Omental fat pad (tissue), 4 donors: ENCODE measurements at places on chromosomes 16 and 17.

GRCh38 chr17:78110363-78111015 lies 18.1 kb downstream of the TMC6 start:
- no peak for DNase-seq

- DNase-seq: no peak
These were observed 66.2 kb downstream of the TNFRSF13B start for GRCh38 chr17:16905593-16906191.

DNA sequence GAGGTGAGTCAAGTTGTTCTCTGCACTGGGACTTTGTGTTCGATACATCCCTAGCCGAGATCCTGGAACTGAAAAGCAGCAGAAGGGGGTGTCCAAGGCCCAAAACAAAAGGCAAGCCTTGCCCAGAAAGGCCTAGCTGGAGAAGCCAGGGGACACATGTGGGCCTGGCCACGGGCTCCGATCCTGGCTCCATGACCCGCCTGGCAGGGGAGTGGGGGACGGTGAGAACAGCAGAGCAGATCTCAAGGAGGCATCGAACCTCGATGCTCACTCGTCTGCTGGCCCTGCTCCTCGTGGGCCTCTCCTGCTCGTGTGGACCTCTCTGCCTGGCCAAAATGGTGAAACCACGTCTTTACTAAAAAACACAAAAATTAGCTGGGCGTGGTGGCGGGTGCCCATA lies 8.9 kb downstream of the CCNF start:
- DNase-seq: no peak

- no peak for DNase-seq
These were observed 4.5 kb upstream of the DDX19B start for GRCh38 chr16:70294385-70295025.
